ENCODE measurements at places on chromosomes 12 and 14.
A peak's percentile ranks its signal among the peaks of the same experiment; 100 is the strongest.

DNA sequence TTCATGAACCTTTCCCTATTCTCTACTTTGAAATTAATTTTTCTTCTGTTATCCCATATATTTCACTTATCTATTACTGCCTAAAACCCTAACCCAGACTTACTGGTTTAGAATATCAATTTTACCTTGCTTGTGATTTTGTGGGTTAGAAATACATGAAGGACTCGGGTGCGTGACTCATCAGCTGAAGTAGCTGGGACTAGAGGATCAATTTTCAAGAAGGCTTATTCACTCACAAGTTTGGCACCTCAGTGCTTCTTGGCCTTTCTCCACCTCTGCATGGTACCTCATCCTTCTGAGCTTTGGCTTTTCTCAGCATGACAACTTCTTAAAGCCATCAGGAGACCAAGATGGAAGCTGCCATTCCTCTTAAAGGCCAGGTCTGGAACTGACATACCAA, 57.8 kb downstream of the TMEM117 start:
- DNase-seq = no peak

- DNase-seq = no peak
Observed at GRCh38 chr14:76473481-76474263, 97.7 kb downstream of the ESRRB start.

DNA sequence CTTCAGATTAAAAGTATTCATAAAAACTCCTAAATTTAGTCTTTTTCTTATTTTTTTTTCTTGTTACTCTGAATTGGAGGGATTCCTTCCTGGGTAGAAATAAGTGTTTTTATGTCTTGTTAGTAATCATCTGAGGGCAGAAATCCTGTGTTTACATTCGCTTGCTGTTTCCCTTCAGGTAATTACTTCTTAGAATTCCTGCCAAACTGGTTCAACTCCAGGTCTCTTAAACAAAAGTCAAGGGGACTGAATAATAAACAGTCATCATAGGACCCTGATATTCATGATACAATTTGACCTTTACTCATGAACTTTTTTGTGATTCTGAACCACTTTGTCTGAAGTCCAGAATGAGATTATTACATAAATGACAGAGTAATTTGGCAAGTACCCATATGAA, 843.9 kb downstream of the FLRT2 start:
- no peak for DNase-seq

- no peak for DNase-seq
Observed at GRCh38 chr12:100565987-100566545, 7.4 kb upstream of the GAS2L3 start.

GRCh38 chr14:20327005-20327869, 5.8 kb downstream of the CCNB1IP1 start:
- DNase-seq = peak; percentile 40

Measured in NCI-H1436 (cell line).